Fibroblast of mammary gland (primary cell): ENCODE measurements at places on chromosomes 13 and 19.

DNA sequence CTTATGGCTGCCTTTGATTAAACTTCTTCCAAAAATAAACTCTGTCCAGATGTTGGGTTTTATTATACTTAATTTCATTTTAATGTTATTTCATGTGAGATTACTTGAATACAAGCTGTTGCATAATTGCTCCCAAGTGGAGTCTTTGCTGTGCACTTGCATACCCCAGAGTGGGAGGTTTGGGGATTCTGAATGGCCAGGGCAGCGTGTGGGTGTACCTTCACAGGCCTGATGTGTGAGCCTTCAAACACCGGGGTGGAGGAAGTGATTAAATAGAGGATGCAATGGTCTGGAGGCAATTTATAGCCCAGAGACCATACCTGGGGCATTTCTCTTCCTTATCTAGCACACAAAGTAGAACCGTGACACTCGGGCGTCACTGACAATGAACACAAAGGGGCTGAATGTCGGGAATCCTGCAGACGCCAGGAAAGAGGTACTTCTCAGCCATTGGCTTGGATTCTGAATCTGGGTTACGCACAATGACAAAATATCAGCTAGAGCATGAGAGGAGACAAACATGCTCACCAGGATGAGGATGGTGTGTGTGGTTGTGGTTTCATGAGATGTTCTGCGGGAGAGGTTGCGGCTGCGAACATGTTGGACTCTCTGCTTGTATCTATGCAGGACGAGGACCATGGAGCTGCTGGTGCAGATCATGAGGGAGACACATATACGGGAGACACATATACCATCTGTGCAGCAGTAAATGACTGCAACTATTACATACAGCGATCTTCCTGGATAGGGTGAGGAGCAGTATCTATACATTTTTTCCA lies 7.1 kb upstream of the LILRA5 start:
- DNase-seq, result no peak

DNA sequence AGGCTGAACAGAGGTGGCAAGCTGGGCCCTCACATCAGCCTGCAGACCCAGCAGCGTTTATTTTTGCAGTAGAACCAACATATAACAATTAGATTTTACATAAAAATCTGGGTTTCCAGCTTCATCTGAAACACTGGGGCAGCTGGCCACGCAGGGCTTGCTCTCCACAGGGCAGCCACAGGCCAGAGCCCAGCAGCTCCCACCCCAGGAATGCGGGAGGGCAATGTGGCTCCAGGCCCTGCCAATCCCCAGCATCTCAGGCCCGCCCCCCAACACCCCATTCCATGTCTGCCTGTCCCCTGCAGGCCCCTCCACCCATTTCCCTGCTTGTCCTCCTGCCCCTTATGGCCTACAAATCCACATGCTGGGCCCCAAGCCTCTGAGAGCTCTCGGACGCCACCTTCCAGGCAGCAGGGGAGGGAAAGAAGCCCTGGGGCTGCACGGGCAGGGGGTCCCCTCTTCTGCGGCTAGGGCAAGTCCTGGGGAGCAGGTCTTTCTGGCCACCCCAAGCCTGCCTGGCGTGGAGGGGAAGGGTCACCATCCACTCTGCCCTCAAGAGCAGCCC lies 15.0 kb upstream of the VSTM2B start:
- no peak for DNase-seq

- peak; percentile 61 for DNase-seq
Observed at GRCh38 chr19:13764101-13764807, at the start of gene MRI1. Gene MRI1, plus strand, starts transcription at chr19:13764522. Its CDS starts 67 bp downstream, at chr19:13764589.

GRCh38 chr19:51727349-51727880 lies 3.6 kb upstream of the HAS1 start:
- DNase-seq, result peak; percentile 87

DNA sequence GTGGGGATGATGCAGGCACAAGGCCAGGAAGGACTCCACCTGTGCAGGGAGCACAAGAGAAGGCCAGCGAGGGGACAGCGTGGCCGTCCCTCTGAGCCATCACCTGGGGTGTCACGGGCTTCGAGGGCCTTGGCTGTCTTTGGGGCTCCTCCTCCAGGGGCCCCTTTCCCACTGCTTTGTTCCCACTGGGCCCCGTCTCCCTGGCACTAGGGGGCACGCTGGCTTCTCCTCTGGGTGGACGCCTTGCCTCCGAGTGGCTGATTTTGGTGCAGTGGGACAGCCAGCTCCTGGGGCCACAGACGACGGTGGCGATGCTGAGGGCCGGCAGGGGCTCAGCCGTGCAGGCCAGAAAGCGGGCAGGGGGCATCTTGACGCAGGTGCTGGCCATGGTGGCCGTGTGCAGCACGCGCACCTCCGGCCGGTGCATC lies 43.2 kb upstream of the GRTP1 start:
- no peak for DNase-seq

DNA sequence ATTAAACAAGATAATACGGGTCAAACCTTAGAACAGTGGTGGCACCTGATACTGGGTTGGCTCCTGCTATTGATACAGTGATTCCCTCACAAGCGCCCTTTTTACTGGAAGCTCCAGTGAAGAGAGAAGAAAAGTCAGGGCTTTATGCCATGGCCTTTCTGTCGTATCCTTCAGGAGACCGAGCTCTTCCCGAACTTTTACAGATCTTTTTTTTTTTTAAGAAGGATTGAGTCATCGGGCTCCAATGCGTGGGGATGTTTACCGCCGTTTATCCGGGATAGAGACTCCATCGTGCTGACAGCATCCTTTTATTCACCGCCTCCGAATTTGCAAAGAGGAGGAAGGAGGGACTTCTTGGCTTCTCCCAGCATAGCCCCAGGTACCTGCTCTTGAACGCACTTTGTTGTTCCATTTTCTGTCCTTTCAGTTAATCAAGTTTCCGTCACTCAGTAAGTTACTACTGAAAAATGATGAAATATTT lies 574 bp downstream of the ZNF227 start:
- DNase-seq, result peak; percentile 59
